ENCODE measurements at places on chromosomes 7 and 10.

DNA sequence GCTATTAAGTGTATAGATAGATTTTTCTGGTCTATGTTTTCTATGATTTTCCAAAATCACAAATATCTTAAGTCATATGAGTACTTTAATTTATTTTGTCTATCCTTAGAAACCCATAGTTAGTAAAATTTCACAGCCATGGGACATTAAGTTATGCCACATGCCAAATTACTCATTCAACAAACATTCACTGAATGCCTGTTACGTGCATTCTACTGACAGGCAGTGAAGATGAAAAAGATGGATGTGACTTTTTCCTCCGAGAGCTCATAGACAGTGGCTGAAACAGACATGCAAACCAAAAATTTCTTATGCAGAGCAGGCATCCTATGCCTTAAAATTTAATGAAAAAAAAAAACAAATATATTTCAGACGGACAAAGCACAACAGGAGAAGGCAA lies 84.9 kb downstream of the CHRM2 start:
- no peak for DNase-seq

DNA sequence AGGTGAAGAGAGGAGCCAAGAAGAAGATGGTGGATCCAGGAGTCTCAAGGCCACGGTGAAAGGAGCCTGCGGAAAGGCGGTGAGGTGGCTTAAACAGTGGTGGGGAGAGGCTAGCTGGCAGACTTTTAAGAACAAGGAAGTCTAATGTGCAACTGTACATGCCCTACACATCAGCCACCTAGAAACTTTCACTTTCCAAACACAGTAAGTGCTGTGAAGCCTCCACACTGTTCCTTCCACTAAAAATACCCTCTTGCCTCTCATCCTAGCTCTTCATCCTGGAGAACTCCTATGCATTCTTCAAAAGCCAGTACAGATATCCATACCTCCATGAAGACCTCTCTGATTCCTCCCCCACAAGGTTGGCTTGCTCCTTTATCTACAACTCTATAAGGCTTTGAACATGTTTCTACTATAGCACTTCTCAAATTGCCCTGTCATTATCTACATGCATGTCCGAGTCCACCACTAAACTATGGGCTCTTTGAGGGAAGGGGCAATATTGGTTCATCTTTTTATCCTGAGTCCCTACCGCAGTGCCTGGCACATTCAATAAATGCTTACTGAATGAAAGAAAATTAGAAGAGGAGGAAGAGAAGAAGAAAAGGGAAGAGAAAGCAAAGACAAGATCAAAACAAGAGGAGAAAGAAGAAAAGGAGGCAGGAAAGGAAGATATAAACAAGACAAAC lies 54.2 kb downstream of the DNAJC12 start:
- DNase-seq, result no peak

DNA sequence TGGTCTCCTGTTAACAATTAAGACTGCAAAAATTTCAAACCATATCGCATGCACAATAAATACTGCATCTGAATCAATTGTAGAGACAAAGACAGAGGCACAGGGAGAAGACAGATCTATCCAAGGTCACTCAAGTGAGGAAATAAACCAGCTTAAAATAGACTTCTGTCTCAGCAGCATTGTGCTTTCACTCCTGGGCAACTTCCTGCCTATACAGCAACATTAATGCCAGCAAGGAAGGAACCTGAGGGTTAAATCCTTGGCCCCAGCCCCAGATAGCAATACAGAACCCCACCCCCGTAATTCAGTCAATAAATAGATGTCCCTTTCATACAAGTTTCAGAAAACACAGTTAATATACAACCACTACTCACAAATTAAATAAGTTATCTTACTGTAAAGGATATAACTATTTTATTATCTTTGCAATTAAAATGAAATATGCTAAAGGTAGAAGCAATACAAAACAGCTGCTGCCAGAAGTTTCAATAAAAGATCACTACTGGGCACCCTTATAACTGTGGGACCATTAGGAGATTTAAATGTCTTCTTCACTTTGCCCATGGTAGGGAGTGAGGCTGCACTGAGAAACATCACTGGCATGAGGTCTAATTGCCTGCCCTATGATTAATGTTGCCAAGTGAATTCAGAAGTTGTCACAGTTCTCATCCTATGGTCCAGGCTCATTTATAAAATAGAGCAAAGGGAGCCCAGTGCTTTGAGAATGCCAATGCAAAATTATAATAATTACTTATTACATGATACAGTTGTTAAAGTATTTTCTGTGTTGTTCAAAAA lies 49.4 kb downstream of the CAV1 start:
- no peak for DNase-seq

DNA sequence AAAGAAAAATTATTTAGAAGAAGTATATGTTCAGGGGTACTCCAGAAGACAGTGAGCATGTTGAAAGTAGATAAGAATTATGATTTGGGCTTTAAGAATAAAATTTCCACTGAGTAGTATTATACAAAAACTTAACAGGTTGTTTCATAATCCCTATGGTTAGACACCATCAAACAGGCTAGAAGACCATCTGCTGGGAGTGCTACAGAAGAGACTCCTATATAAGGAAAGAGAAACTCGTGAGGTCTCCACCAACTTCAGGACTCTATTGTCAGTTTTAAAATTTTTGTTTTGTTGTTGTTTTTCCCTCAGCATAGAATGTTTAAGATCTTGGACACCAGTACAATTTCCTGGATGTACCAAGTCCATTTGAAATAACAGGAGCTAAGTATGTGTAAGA lies 13.1 kb downstream of the DNAJC1 start:
- no peak for DNase-seq

GRCh38 chr7:71484380-71484779 lies 352.4 kb downstream of the GALNT17 start:
- no peak for DNase-seq

GRCh38 chr10:70117646-70118045 lies 15.0 kb downstream of the AIFM2 start:
- no peak for DNase-seq

GRCh38 chr10:101902820-101903145 lies 59.2 kb upstream of the KCNIP2 start:
- DNase-seq, result no peak
